Stimulated activated CD8-positive, alpha-beta memory T cell treated with anti-CD3 and anti-CD28 coated beads, Interleukin-7, amount 100 ng/mL, for 48 hours (primary cell): ENCODE measurements at places on chromosomes 13 and 19.

DNA sequence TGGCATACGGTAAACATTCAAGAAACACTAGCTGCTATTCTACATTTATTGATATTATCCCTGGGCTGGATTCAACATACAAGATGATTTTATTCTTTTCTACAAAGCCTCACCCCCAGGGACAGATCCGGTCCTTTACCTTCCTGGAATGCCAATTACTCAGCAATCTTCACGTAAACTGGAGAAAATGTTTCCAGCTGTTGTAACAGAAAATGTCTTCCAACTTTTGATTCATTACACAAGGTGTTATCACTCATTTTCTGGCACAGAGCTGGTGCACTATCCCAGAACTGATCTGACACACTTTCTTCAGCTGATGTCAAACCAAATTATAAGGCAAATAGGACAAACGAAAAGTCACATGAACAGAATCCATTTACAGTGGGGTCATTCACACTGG is 33.1 kb downstream of the DCLK1 start:
- no peak for DNase-seq

- DNase-seq = no peak
These were observed 10.7 kb downstream of the ELF1 start for GRCh38 chr13:41008349-41008980.

- no peak for DNase-seq
These were observed 10.9 kb downstream of the NCR1 start for GRCh38 chr19:54916822-54917221.

GRCh38 chr13:102757006-102757405 is 16.6 kb downstream of the TEX30 start:
- DNase-seq = no peak

GRCh38 chr13:94799299-94799698 is 87.0 kb upstream of the SOX21 start:
- DNase-seq = no peak

DNA sequence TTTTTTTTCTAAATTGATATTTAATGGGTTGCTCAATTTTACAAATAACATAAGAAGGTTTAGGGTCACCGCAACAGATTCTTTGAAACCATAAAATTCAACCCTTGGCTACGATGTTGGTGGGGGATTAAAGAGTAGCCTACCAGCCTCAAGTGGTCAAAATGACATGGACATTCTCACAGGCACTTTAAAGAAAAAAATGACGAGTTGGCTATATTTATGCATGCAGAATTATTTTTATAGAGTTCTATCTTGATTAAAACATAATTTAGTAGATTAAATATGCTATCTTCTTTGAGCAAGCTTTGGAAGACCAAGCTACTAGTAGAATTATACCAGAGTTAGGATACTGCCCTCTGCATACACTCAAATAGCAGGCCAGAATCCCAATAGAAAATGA is 293.0 kb downstream of the DCT start:
- no peak for DNase-seq

- no peak for DNase-seq
These were observed 422.1 kb downstream of the FGF9 start for GRCh38 chr13:22092791-22093560.

DNA sequence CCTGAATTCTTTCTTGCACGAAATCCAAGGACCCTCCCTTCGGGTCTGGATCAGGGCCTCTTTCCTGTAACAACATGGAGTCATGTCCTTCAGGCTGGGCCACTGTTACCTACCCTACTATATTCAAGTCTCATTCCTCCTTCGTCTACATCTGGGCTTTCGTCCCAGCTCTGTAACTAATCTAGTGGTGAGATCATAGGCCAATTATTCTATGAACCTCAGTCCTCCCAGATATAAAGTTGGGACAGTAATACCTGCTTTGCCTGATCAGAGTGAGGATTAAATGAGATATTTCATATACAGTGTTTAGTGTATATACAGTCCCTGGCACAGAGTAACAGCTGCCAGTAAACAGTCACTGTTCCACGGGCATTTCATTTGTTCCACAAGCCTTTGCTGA is 48.3 kb upstream of the ATP12A start:
- no peak for DNase-seq

DNA sequence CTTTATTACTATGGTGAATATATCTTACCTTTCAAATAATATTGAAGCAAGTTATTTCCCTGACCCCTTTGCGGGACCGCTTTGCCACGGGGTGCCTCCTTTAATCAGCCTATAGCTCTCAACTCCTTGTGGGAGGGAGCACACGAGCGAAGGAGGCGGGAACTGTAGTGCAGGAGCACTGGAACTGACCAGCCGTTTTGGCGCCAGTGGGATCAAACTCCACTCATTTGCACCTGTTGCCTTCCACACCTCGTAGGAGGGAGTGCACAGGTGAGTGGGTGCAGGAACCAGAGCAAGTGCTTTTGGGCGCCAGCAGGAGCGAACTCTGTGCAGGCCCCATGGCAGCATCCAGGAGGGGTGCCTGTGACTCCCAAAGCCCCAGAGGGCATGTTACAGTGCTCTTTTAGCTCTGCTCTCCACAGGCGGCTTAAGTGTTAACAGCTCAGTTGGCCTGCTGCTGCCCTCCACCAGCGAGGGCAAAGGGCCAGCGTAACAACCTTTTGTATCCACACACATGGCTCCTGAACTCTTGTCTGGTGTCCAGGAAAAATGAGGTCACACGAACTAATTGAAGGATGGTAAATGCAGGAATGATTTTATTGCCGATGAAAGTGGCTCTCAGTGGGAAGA is 206.9 kb downstream of the GGACT start:
- no peak for DNase-seq

- DNase-seq = peak; percentile 95
These were observed 15.2 kb upstream of the MYO1F start for GRCh38 chr19:8592231-8593009.

DNA sequence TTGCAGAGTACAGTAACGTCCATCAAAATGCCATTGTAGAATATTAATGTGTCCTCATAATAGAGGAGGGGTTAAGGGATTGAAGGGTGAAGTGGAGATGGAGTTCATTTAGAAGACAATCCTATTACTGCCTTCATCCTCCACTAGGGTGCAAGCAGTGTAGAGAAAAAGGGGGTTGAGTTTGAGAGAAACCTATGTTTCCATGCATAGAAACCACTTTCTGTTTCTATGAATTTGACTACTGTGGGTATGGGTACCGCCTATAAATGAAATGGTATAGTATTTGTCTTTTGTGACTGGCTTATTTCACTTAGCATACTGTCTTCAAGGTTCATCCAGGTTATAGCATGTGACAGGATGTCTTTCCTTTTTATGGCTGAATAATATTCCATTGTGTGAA is 156.0 kb downstream of the GGACT start:
- no peak for DNase-seq

GRCh38 chr13:58869566-58869965 is 1238.0 kb downstream of the PCDH17 start:
- no peak for DNase-seq

- no peak for DNase-seq
These were observed 36.7 kb downstream of the USPL1 start for GRCh38 chr13:30654430-30654829.

GRCh38 chr13:89628567-89628966 is 1718.9 kb upstream of the MIR17HG start:
- DNase-seq = no peak

DNA sequence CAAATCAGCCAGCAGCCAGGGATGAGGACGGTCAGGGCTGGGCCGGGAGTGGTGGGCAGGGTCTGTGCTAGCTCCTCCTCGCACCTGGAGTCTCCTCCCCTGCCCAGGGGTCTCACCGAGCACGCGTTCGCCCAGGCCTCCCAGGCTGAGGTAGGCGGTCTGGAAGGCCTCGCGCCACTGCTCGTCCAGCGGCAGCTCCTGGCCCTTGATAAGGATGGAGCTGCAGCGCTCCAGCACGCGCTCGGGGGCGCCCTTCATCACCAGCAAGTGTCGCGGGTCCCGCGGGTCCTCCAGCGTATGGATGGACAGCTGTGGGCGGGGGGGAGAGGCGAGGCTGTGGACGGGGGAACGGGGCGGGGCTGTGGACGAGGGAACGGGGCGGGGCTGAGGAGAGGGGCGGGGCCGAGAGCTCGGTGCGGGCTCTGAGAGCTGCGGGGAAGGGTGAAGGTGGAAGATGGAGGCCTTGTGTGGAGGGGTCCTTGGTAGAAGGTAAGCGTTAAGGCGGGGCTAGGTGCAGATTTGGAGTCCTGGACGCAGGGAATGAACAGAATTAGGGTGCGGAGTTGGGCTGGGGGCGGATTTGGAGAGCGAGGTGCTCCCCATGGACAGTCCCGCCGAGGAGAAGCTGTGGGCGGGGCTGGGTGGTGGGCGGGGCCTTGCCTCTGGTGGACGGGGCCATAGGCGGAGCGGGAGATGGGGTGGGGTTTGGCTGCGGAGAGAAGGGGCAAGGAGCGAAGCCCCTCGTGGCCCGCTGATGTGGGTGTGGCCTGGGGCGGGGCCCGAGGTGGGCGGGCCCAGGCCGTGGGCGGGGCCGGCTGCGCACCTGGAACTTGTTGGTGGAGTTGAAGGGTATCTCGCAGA is 5.7 kb downstream of the ATP4A start:
- DNase-seq = peak; percentile 60

DNA sequence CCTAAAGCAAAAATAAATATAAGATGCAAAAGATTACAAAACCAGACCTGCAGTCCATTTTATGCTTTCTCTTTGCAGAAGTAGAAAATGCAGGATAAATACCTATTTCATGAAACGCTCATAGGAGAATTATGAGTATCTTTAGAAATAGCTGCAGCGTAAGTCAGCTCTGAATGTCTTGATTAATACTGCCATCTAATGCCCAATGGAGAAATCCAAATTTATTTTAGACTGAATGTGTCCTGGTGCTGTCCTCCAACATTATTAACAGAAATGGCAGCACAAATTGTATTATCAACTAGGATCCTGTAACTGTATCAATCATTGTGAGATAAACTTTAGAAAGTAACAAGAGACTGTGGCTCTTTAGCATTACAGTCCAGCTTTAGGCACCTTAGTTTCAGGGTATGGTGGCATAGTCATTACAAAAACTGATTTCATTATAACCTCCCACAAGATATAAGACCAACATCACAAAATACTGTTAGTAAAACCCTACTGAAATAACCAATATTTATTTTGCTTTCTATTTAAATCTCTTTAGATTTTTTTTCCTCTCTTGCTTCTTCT is 162.1 kb upstream of the MIR17HG start:
- DNase-seq = no peak

DNA sequence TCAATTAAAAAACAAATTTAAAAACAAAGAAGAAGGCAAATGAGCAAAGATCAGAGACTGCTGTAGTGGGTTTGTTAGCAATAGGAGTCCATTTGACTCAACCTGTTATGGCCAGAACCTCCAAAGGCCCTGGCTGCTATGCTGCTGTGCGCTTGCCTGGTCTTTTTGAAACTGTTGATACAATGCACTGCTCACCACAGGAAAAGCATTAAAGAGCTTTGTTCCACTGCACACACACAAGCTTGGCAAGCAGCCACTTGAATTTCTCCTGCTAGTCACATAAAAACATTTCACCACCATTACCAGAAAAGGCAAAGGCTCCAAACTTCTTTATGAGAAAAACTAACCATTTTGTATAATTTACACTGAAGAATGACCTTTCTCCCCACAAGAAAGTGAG is 132.2 kb downstream of the FREM2 start:
- no peak for DNase-seq

DNA sequence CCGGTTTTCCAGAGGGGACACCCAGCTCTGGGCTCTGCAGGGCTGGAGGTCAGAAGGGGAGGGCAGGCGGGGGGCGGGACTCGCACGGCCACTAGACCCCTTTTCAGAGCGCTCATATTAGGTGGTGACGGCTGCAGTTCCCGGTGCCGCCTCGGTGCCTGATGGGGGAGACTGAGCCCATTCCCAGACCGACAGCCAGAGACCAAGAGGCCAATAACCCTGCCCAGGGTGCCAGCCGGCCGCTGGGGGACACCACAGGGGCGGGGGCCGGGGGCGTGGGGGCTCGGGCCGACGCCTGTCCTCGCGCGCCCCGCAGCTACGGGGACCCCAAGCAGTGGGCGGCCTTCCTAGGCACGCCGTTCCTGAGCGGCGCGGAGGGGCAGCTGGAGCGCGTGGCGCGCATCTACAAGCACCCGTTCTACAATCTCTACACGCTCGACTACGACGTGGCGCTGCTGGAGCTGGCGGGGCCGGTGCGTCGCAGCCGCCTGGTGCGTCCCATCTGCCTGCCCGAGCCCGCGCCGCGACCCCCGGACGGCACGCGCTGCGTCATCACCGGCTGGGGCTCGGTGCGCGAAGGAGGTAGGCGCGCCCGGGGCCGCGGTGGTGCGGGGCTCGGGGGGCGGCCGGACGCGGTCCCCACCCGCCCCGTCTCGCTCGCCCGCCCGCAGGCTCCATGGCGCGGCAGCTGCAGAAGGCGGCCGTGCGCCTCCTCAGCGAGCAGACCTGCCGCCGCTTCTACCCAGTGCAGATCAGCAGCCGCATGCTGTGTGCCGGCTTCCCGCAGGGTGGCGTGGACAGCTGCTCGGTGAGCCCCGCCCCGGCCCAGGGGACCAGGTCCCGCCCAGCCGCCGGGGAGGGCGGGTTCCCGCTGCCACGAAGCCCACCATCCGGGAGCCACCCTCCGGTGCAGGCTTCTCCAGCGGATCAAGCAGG is 2.4 kb downstream of the TIMM13 start:
- DNase-seq = no peak

DNA sequence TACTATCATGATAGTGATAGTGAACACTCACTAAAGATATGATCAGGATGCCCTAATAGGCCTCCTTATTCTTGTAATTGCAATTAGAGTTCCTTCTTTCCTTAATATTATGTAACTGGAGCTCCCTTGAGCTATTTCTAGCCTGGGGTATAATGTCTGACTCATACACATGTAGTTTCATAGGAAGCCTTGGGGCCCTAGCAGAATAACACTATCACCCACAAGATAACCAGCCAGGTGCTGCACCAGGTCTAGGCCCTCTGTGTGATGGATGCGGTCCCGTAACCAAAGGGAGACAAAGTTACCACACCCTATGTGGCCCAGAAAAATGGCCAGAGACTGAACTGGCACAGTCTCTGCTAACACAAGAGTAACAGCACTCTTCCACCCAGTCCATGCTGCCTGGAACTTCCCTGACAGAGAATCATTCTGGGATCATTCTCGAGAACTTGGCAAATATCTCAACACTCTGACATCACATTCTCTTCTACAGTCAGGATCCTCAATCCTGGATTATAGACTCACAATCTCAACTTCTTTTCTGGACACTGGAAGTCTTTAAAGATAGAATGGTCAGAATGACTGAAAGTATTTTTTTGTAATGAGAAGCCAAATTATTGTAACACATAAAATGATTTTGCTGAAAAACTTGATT is 32.6 kb upstream of the IGFL4 start:
- DNase-seq = no peak

- DNase-seq = no peak
These were observed 725 bp downstream of the PSMD8 start for GRCh38 chr19:38375098-38375493.

DNA sequence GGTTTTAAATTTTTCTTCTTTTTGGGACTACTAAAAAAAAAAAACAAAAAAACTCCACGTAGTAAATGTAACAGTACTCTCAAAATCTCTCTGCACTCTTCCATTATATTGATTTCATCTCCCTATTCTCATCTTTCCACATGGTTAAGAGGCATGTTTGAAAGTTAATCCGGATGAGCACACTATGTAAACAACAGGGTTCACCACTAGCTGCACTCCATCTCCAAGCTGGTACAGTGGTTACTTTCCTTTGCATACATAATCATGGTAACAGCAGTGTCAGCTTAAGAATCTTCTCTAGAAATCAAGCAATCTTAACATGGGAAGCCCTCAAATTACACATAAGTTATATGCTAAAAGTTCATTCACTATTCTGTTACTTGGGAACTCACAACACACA is 92.6 kb downstream of the MIPEP start:
- DNase-seq = no peak

GRCh38 chr13:103844471-103844870 is 778.3 kb upstream of the SLC10A2 start:
- DNase-seq = no peak

- DNase-seq = no peak
These were observed 574.8 kb downstream of the IRS2 start for GRCh38 chr13:109211616-109212015.
